Fibroblast of skin of right quadriceps (primary cell): ENCODE measurements at places on chromosomes 6 and 20.

DNA sequence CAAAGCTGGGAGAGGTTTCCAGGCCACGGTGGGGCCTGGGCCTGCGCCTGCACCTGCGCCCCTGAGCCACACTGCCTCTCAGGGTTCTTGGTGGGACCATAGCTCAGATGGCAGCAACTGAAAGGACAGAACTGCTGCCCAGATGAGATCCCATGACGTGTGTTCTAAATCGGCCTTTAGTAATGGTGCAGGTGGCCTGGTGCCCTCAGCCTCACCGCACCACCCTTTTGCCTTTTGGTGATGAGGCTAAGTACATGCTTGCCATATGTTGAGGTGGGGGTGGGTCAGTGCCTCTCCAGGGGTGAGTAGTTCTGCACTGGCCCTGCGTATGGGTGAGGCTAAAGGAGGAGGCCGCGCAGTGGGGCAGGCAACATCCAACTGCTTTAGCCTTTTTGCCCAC, 7.4 kb downstream of the PSMG4 start:
- no peak for DNase-seq

GRCh38 chr6:112443179-112444065, 96.3 kb downstream of the RFPL4B start:
- peak; percentile 73 for DNase-seq

- no peak for DNase-seq
Measured at GRCh38 chr20:21712443-21713059, 7.1 kb downstream of the PAX1 start.

- no peak for DNase-seq
Measured at GRCh38 chr20:60024245-60024644, 66.0 kb downstream of the CDH26 start.

- DNase-seq = no peak
Measured at GRCh38 chr6:138526822-138527235, 27.5 kb upstream of the NHSL1 start.

DNA sequence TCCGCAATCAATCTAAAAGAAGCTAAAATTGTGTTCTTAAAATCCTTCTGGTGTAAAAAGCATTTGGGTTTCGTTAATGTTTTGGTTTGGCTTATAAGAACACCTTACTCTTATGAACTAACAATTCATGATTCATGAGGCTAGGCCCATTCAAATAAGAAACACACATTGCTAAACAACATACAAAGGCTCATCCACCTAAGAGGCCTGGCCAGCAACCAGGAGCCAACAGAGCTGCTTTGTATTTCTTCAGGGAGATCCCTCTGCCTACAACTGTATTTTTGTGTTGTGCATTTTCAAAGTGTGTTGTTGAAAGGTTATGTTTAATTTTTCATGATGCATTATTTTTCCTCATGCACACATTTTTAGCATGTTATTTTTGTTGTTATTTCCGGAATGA, 98.6 kb downstream of the PTPRK start:
- no peak for DNase-seq

DNA sequence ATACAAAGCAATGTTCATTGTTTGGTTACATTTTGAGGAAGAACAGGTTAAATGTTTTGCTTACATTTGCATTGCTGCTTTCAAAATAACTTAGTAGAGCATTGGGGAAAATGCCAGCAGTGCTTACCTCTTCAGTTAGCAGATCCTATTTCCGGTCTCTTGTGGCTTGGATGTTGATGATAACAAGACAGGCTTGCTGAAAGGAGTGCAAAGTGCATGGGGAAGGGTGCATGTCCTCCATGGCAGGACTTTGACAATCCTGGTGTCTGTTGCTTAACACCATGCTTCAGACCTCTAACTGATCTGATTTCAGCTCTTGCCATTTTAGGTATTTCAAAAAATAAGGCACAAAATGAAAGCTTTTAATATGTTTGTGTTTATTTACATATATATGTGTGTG, 21.1 kb downstream of the TPD52L1 start:
- DNase-seq = no peak

GRCh38 chr20:45339084-45339483, 9.1 kb downstream of the SDC4 start:
- DNase-seq = no peak

- DNase-seq = no peak
Measured at GRCh38 chr6:127812985-127813698, 87.7 kb downstream of the THEMIS start.

GRCh38 chr6:2447318-2447920, 202.0 kb upstream of the GMDS start:
- no peak for DNase-seq

GRCh38 chr20:44861531-44862006, 23.9 kb upstream of the YWHAB start:
- peak; percentile 29 for DNase-seq

GRCh38 chr6:139888681-139889122, 514.3 kb upstream of the CITED2 start:
- peak; percentile 63 for DNase-seq

DNA sequence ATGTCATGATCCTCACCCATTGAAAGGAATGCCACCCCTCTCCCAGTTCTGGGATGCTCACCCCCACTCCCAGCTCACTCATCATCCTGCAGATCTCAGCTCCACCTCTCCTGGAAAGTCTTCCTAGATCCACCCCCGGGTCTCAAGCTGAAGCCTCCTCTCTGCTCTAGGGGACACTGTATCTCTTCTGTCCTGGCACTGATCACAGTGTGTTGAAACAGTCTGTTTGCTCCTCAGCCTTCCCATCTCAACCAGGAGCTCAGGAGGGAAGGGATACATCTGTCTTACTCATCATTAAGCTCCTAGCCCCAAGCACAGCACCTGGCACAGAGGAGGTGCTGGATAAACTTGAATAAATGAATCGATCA, 80.1 kb downstream of the MRPL14 start:
- no peak for DNase-seq

DNA sequence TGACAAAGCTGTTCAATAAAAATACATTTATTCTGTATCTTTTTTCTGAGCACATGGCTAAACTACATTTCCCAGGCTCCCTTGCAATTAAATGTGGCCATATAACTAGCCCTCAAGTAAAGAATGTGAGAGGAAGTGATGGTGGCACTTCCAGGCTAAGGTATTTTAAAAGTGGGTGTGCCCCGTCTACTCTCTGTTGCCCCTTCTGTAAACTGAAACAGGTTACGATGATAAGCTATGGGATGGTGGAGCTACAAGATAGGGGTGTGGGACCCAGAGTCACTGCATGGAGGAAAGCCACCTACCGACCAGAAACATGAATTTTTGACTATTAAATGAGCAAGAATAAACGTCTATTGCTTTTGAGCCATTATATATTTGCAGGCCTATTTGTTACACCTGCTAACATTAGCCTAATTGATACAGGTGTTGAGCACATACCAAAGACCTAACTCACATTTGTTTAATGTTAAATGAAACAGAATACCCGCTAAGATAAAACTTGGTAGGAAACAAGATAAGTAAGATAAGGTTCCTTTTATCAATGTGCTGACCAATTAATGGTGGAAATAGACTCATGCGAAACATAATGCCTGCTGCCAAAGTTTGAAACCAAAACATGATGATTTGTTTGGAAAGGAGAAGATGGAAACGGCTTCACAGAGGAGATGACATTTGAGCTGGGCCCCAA, 3.1 kb downstream of the FYN start:
- DNase-seq = no peak

DNA sequence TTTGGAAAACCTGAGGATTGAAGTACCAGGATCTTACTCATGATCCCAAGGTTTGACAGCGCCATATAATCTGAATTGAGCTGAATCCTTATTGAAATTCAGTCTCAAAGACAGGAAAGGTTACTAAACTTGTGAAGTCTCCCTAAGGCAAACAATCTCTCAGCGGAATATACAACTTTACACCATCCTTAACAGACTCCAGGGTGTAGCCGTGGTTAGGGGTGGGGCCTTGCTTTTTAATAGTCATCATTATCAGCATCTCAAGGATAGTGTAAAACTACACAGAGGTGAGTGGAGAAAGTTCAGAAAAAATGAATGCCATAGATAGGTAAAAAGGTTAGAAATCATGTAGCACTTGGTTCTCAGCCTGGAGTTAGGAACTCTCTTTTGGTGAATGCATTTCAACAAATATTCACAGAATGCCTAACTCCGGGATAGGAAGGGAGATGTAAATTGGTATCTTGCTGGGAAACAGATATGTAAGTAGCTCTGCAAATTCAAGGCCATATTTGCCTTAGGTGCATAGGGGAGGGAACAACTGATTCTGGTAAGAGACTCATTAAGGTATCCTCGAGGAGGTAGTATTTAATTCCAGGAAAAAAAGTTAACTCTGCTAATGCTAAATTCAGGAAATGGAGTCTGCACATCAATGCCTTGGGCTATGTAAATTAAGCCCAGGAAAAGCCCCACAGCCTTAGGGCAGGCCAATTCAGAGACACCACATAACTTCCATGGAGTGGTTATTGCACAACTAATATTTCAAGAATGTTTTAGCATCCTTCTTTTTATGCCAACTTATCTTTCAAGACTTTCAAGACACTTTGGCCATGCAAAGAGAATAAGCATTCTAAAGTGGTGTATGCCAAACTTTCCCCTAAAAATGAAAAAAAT, 61.6 kb downstream of the SNAP25 start:
- peak; percentile 35 for DNase-seq

DNA sequence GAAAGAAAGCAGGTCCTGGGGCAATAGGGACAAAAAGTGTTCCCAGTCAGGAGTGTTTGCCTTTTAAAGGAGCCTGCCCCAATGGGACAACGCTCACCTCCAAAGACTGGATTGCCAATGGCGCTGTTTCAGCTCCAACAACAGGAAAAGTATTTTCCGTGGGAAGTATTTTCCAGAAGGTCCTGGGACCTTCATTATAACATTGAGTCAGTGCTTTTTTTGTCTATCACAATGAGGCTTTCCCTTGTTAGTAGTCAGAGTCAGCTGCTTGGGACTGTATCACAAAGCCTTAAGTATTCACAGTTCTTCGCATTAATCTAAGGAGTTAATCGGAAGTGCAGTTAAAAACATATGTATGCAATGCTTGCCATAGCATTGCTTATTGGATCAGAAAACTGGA, 17.3 kb downstream of the TRAF3IP2 start:
- no peak for DNase-seq

- no peak for DNase-seq
Measured at GRCh38 chr6:111994791-111995190, 59.1 kb upstream of the CCN6 start.

DNA sequence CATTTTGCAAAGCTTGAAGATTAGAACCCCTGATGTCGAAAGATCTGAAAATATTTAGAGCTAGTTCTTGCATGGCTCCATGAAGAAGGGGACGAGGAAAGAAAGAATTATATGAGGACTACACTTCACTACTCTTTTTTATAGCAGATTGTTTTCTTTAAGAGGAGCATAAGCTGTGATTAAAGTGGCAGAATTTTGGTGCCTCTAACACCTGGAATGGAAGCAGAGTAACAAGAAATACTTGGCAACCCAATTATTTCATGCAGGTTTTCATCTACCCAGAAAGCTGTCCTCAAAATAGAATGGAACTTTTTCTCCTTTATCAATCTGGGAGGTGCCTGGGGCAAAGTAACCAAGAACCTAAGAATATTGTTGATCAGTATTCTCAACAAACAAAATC, 4.0 kb downstream of the METTL24 start:
- no peak for DNase-seq

DNA sequence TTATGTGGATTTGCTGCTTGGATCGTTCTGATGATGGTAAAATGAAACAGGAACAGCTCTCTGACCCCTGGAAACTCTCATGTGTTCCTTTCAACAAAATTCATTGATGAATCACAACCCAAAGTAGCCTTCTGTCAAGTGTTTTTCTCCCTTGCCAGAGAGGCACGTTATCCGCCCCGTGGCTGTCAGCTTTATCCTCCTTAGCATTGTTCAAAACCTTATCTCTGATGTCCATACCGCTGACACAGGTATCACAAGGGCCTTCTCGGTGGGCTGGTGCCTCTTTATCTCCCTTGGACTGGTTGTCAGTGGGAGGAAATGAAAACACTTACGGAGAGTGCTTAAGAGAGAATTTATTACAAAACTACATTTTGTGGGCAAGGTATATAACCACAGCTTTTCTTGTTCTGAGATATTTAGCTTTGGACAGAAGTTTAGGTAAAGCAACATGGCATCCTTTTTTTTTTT, 84.9 kb downstream of the TIAM2 start:
- no peak for DNase-seq

GRCh38 chr20:43511879-43512278, 4.4 kb downstream of the L3MBTL1 start:
- DNase-seq = no peak

- peak; percentile 81 for DNase-seq
Measured at GRCh38 chr20:8073024-8073832, 53.7 kb upstream of the TMX4 start.

DNA sequence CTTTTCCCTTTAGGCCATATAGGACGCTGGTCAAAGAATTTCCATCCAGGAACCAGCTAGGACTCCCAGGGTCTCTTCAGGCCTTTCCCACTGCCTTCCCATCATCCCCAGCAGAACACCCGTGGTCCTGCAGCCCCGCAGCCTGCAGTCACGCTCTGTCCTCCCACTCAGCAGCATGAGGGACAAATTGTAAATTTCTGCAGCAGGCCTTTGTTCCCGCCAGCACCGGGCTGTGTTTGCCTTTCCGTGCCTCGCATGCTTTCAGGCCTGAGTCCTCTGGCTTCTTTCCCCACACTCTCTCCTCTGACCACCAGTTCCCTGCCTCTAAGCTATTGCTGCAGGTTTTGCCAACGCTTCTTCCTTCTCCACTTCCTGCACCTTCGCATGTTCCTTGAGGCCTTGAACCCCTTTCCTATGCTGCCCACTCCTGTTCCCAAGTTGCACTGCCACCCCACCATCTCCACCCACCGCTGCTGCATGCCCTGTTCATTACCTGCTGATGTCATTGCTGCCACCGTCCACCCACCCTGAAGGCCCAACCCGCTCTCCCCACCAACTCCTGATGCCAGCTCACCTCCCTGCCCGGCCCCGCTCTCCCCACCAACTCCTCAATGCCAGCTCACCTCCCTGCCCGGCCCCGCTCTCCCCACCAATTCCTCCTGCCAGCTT, 49.8 kb downstream of the RNASET2 start:
- no peak for DNase-seq

DNA sequence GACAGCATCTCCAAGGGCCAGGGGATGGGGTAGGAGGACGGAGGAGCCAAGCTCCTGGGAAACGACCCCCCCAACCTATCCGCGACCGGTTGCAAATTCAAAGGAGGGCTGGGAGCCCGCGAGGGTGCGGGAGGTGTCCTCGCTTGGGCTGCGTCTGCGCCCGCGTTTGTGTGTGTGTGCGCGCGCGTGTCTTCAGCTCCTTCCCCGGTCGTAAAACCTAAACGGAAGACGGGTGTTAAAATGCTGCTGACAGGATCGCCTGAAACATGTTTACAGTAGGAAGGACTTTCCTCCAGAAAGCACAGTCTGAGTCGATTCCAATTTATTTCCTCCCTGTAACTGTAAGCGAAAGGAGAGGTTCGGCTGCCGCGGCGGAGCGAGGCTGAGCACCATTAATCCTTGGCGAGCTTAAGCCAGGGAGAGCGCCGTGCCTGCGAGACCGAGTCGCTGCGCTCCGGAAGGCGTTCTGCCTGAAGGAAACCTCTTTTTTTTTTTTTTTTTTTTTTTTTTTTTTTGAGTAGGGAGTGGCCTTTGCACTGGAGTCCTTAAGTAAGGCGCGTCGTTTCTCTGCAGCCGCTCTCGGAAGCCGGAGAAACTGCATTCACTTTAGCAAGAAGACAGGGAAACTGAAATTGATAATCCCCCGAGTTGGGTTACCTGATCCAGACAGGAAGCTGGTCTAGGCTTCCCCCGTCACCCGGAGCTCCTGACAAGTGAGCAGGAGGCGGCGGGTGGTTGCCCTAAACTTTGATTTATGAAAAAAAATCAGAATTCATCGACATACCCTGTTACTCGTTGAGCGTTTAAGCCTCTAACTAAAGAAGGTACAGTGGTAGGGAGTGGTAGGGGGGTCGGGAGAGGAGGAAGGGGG, 4.8 kb upstream of the SOX4 start:
- DNase-seq = peak; percentile 83

- DNase-seq = no peak
Measured at GRCh38 chr6:154732538-154733182, 556 bp upstream of the SCAF8 start.
